Activated CD8-positive, alpha-beta memory T cell treated with anti-CD3 and anti-CD28 coated beads for 1 hour (primary cell): ENCODE measurements at places on chromosomes 5 and 9.

GRCh38 chr5:133297293-133297692 is 245.5 kb downstream of the HSPA4 start:
- no peak for DNase-seq

DNA sequence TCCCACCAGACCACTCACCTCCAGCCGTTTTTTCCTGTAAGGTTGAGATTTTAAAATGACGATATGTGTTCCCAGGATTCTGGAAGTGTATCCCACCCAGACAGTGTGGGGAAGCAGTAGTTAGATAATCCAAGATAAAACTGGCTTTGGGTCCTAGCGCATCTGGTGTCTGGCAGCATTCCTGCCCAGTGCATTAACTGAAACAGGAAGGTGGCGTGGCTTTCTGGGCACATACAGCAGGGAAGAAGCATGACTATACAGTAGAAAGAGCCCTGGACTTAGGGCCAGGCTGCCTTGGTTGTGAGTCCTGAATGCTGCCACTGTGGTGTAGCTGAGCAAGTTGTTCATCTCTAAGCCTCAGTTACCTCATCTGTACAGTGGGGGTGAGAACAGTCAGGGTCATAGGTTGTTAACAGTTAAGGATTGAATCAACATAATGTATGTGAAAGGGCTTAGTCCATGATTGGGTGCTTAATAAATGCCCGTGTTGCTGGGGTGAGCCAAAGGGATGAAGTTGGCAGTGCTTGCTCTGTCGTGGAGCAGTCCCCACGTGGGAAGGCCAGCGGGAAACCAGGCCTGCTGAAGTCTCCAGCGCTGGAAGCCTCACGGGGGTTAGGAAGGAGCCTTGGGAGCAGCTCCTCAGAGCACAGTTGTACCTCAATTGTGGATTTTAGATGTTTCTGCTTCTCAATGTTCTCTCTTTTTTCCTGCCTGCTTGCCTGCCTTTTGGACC is 18.0 kb downstream of the CLTA start:
- no peak for DNase-seq

DNA sequence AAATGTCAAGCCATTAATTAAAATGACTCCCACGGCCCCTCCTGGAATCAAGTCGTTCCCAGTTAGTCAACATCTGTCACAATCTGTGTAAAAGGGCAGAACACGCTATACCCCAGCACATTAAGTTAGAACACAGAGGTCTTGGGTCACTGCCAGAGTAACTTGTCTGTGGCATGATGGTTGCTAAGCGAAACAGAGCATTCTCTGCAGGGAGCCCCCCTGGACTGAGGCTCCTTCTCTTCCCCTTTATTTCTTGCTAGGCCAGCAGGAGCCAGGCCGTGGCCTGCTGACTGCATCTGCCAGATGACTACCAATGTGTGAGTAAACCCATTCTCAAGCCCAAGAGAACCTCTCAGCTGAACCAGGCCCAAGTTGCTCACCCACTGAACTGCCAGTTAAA is 51.9 kb upstream of the ZBED3 start:
- no peak for DNase-seq

GRCh38 chr9:85258236-85258635 is 483.5 kb downstream of the AGTPBP1 start:
- no peak for DNase-seq

GRCh38 chr9:107462691-107463090 is 26.9 kb downstream of the KLF4 start:
- DNase-seq = no peak

DNA sequence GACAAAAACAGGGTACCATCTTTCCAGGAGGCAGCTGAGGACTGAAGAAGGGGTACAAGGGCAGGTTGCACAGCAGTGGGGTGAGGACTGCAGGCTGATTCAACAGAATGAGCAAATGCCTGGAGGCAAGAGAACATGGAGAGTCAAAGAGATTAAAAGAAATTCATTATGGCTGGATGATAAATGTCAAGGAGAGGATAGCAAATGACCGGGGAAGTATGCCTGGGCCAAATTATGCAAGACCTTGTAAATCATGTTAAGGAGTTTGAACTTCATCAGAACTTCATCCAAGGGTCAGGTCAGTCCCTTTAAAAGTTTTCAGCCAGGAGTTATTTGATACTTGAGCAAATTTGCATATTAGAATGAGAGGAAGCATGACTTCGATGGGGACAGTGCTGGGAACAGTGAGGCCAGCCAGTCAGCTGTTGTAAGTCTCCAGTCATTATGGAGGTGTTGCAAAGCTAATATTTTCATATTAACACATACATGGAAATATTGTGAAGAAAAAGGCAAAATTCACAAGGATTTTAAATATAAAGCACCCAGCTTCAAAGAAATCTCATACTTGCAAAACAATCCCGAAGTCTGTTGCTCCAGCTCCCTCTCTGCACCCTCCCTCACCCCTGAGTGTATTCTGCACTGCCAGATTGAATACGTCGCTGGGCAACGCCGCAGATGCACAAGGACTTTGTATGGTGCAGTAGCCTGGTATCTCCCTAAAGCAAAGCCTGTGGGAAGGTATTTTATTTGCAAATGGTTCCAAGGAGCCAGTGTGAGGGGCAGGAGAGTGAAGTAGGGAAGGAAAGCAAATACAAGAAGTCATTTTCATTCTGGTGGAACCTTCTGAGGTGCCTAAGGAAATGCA is 509.8 kb upstream of the TLE4 start:
- DNase-seq = no peak

GRCh38 chr5:110053824-110054223 is 364.1 kb downstream of the MAN2A1 start:
- no peak for DNase-seq

DNA sequence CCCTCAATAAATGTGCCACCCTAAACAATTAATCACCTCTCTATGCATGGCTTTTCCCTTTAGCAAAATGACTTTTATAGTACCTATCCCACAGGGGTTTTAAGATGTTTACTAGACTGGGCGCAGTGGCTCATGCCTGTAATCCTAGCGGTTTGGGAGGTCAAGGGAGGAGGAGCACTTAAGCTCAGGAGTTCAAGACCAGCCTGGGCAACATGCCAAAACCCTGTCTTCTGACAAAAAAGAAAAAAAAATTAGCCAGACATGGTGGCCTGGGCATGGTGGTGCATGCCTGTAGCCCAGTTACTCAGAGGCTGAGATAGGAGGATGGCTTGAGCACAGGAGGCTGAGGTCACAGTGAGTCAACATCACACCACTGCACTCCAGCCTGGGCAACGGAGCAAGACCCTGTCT is 13.5 kb downstream of the SH3TC2 start:
- no peak for DNase-seq

GRCh38 chr5:83562791-83563557 is 91.4 kb downstream of the VCAN start:
- DNase-seq = no peak
